CD4-positive, alpha-beta T cell treated with Interleukin-15 for 4 hours (primary cell): ENCODE measurements at places on chromosomes 12 and 14.

DNA sequence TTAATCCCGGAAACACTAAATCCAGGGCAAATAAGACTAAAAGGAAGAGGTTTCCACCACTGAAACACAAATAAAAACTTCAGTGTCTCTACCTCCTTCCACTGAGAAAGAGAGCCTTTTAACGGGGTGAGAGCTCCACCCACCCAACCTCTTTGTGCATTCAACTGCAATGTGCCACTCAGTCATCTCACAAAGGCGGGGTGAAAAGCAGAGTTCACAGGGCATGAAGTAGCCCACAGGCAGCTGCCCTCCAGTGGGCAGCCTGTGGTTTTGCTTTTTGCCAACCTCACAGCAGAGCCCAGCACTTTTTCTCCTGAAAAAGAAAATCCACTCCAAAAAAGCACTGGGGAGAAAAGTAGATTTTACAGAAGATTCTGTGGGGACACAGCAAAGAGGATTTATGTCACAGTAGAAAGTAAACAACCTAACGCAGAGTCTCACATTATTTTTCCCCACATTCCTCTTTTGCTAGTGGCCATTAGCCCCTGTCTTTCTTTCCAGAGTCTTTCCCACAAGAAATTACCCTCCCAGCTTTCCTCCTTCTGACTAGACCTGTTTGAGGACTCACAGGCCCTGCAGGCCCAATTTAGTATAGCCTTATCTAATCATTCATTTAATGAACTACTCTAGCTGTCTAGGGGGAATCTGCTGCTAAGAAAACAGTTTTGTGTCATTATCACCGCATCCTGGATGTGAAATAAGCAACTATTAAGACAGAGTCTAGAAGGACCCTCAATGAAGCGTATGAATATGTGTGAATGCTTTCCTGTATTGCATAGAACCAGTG lies 753.8 kb upstream of the FOXG1 start:
- DNase-seq = no peak

DNA sequence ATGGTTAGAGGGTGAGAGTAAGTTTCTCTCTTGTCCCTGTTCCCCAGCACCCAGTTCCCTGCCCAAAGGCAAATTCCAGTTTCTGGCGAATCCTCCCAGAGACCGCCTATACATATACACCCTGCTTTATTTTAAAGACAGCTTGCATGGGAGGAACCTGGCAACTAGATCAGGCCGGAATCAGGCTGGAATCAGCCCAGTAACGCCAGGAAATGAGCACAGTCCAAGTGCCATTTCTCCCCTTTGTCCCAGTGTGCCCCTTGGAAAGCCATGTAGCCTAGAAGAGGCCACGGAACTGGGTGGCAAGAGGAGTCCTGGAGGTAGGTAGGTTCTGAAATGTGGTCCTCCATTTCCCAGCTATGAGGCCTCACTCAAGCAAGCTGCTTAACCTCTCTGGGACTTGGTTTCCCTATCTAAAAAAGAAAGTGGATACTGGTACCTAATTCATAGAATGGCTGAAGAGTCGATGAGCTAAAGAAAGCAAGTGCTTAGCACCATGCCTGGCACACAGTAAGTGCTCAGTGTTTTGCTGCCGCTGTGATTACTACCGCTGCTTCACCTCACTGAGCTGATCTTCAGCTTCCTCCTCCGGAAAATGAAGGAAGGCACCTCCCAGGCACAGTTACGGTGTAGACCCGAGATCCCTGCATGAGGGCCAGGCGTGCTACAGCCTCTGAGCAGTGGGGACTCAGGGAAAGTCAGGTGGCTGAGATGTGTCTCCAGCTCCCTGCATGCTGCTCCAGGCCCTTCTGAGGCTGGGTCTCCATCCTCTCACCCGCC lies 36.4 kb downstream of the PITPNM2 start:
- no peak for DNase-seq

- no peak for DNase-seq
These were observed 766.4 kb upstream of the TMEM132C start for GRCh38 chr12:127500512-127501035.

DNA sequence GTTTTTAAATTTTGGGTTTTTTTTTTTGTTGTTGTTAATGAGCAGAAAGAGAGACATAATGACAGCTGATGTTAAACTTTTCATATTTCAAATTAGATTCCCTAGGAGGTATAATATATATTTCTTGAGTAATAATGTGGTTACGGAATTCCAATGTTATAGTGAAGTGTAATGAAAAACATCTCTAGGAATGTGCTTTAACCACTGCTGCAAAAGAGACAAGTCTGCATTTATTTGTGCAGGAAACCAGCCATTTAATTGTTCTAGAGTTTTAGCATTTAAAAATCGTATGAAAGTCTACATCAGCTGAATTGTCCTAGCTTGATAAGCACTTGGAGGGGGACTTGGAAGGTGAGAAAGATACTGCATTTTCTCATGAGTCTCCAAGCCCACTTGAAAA lies 14.3 kb downstream of the SERPINA10 start:
- DNase-seq = no peak

- no peak for DNase-seq
These were observed 6.4 kb downstream of the LUM start for GRCh38 chr12:91104812-91105466.

- peak; percentile 55 for DNase-seq
These were observed 578 bp downstream of the DCAF5 start for GRCh38 chr14:69152181-69152901.

GRCh38 chr12:1719139-1719538 lies 28.3 kb downstream of the ADIPOR2 start:
- no peak for DNase-seq

DNA sequence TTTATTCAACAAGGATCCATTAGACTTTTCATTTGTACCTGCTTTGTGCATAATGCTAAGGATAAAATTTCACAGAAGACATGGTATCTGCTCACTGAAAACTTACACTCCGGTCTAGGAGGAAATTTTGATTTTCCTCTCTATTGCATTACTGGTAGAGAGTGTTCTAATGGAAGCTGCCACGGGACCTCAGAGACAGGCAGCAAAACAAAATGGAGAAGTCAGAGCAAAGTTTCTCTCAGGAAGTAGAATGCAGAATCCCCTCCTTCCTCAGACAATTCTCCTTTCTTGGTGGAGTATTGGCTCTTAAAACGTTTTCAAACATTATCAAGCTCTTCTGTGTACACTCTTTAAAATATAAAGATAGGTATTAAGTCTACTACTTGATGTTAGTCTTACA lies 12.3 kb downstream of the CLEC2B start:
- DNase-seq = no peak

GRCh38 chr12:113322343-113322742 lies 12.6 kb downstream of the SLC8B1 start:
- no peak for DNase-seq
